ENCODE measurements at places on chromosomes 11 and 22.
A peak's percentile ranks its signal among the peaks of the same experiment; 100 is the strongest.

GRCh38 chr11:117673602-117674001 lies 123.4 kb downstream of the DSCAML1 start:
- DNase-seq = no peak

- peak; percentile 34 for DNase-seq
Measured at GRCh38 chr11:103109818-103110388, 677 bp downstream of the DYNC2H1 start.

DNA sequence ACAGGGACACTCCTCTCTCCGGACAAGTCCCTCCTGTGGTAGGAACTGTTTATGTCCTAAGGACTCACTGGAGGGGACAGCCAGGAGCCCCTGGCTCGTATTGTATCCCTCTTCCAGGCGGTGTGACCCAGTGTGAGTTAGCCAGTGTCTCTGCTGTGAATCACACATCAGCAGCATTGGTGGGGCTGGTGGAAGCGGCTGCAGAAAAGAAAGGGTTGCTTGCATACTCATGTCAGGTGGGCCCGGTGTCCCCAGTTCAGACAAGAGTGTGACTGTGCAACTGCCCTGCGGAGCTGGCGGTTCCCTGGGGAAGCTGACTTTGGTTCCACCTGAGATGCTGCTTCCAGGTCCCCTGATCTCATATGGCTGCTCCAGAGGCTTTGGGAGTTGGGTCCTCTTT lies 99.4 kb downstream of the ZBTB16 start:
- DNase-seq = no peak

DNA sequence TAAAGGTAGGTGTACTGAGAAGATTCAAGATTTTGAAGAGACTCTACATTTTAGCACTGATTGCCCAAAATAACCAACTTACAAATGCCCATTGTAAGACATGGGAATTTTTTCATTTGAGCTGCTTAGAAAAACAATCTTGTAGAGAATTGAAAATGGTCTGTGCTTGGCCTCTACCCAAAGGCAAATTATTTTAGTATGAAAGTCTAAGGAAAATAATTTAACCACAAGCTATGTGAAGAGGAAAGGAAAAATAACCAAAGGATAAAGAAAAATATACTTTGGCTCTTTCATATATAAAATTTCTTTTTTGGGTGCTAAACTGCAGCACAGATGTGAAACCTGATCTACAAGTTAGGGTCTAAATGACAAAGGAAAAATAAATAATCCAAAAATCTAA lies 54.9 kb downstream of the ME3 start:
- no peak for DNase-seq

- no peak for DNase-seq
Measured at GRCh38 chr22:22834783-22835182, 52.8 kb upstream of the IGLL5 start.

GRCh38 chr11:132636523-132636922 lies 895.8 kb downstream of the OPCML start:
- DNase-seq = no peak

GRCh38 chr11:129644326-129644725 lies 171.3 kb upstream of the TMEM45B start:
- no peak for DNase-seq

DNA sequence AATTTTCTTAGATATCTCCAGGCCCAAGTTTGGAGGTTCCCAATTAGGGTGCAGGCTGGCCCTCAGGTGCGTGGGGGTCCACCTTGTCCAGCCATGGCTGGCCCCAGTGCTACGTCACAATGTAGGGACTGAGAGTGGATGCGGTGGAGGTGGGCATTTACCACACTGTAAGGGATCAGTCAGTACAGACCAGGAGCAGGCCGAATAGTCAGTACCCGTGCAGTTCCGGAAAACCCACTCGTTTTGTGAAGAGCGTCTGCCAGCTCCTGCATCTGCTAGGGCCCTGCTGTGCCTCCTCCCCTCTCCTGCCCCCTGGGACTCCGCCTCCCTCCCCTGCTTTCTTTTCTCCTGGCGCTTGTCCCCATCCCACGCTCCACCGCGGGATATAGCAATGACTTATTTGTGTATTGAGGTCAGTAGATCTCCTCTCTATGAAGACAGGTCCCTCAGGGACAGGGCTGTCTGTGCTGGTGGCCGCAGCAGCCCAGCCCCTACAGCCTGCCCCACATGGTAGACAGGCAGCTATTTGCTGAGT lies 50.4 kb upstream of the SEPTIN5 start:
- DNase-seq = peak; percentile 65

DNA sequence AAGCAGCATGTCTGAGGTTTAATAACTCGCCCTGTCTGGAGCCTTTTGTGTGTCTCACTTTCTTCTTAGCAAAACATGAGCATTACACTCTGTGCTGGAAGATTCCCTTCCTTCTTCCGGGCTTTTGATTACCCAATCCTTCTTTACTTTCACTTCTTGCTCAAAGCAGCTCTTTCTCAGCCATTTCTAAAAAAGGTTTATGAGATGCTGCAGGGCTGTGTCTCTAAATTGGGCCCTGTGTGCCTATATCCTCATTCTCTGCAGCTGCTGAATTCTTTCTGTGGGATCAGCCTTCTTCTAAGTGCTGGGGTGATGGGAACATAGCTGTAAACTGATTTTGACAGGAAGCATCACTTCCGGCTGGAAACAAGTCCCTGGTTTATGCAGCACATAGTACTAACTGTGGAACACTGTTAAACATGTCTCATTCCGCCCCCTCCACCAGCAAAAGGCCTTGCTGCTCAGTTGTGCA lies 71.8 kb downstream of the PIWIL4 start:
- no peak for DNase-seq

DNA sequence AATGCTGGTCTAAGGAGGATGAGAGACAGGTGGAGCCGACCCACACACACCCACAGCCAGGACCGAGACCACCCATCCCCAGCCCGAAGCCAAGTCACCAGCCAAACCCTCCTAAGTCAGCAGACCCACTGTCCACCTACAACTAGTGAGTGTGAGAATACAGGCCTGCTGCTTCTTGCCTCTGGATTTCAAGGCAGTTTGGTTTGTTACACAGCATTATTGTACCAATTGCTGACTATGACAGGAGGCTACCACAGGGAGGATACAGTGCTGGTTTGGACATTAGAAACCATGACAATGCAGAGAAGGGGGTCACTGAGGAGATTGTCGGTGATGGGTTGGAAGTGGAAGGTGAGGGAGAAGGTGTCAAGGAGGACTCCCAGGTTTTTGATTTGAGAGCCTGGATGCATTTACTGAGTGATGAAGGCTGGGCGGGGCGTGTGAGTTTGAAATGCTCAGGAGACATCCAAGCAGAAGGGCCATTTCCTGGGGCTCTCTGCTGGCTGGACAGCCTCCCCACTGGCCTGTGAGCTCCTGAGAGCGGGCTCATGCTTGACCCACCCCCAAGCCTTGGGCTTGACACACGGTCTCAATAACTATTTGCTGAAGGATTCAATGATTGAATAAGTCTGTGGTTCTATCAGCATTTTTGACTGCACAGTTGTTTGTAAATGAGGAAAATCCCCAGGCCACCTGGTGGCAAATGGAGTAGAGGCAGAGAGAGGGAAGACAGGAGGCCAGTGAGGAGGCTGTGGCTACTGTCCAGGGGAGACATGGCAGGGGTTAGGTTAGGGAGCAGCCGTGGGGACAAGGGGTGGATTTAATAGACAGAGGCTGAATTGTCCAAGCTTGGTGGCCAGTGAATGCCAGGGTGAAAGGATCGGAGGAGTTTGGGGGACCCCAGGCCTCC lies 9.4 kb upstream of the SSTR3 start:
- no peak for DNase-seq

DNA sequence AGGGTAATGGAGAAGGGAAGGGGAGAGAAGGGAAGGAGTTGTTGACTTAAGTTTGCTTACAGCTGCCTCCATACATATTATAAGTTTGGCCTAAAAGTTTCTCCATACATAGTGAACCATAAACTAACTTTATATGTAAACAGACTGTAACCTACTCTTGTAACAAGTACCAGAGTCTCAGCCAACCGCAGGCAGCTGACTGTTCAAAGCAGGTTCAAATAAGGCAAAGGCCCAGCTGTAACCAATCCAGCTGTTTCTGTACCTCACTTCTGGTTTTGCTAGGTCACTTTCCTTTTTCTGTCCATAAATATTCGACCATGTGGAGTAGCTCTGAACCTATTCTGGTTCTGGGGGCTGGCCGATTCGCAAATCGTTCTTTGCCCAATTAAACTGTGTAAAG lies 591.2 kb downstream of the INSC start:
- no peak for DNase-seq

- DNase-seq = no peak
Measured at GRCh38 chr11:612201-612960, 3.4 kb downstream of the IRF7 start.

DNA sequence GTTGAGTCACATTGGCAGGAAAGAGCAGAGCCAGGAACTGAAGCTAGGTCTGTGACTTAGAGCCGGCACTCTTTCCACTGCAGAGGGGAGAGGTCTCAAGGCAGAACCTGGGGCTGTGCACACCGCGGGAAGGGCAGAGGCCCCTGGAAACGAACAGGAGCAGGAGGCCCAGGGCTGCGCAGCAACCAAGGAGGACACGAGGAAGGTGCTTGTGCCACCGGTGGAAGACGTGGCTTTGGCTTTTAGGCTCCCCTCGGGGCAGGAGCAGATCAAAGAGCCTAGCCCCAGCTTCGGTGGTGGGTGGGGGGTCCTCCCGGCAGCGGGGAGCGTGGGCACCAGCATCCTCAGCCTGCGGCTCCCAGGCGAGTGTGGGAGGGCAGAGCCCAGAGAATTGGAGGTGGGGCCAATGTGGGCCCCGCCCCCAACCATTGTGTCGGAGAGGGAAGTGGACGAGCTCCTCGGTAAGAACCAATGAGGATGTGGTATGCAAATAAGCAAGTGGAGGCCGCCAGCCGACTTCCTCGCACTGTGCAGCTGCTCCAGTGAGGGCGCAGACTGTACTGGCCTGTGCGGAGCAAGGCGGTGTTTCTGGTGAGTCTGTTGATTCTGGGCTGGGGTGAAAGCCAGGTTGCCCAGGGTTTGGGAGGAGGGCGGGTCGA lies at the start of gene CCDC116:
TSS of gene CCDC116 (plus strand) at position 524 of the 659 bp plus-strand sequence. CDS start 422 bp downstream, outside the sequence.
- DNase-seq = no peak

DNA sequence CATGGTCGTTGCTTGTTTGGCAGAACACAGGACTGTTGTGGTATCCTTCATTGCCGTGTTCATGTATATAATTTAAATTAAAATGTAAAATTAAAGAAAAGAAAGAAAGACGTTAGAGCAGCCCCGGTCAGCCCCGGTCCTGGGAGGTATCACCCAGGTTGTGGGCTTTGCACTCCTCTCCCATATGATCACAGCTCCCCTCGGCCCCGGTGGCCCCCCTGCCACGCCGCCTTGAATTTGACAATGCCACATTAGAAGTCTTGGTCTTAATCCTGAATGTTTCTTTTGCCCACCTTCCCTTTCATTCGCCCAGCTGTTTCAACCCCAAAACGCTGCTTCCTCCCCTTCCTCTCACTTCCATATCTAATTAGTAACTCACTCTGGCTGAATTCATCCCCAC lies 11.4 kb downstream of the APOBEC3A start:
- DNase-seq = no peak

DNA sequence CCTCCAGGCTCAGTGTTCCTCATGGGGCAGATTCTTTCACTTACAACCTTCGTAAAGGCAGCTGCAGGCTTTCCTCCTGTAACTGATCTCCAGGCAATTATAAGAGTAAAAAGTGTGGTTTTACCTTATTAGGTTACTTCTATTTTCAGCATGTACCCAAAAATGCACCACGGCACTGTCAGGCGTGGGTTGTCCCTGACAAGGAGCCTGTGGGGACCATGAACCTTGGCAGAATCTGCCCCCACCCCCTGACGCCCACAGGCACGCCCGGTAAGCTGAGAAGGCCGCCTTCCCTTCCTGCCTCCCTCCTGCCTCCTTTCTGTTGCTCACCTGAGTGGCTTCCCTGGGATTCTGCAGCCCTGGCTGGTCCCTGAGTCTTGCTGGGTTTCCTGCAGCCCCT lies 1383.3 kb downstream of the TBC1D22A start:
- peak; percentile 77 for DNase-seq

DNA sequence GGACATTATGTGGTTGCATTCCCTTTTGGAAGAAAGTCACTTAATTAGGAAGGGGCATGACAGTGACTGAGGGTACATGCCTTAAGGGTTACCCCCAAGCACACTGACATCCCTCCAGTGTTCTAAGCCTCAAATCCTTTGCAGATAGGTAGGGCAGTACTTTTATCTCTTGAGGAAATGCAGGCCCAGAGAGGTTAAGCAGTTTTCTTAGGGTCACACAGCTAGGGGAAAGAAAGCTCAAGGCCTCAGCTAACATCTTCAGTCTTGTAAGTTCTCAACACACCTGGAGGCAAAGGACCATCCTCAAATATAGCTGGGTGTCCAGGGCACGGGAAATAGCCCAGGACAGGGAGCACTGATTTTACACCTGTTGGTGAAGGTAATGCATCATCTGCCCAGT lies 31.6 kb downstream of the KIAA1671 start:
- no peak for DNase-seq
